NCI-H1417 treated with DMSO at 0.1 percent for 48 hours (cell line): ENCODE measurements at places on chromosomes 11 and 22.

DNA sequence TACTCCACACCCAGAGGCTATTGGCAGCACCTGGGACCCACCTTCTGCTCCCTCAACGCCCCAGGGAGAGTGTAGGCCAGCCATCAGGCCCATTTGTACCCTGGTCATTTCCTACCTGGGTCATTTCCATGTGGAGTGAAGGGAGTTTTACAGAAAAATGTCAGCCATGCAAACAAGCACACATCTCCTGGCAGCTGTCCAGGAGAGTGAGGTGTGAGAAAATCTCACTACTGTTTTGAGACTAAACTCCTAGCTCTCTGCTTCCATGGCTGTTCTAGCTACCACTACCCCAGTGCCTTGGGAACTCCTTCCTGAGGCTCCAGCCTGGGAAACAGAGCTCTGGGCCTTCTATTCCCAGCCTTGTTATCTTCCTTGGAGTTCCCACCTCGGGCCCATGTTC is 2.8 kb upstream of the TMPRSS13 start:
- no peak for DNase-seq

DNA sequence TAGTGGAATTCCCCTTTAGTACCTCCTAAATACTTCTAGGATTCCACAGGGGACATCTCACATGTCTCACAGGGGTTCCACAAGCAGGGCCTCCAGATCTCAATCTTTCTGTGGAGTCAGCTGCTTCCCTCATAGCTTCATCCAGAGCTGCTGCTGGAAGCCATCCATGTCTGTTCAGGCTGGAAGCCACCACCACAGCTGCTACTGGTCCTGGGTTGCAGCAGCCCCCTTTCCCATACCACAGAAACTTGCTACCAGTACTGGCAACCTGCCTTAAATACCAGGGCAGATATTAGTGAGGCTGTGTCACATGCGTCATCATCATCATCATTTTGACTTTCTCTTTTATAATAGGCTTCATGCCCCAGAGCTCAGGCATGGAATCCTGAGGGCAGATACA is 242.7 kb upstream of the NCAM1 start:
- no peak for DNase-seq

GRCh38 chr11:118076754-118077281 is at the start of gene TMPRSS4:
TMPRSS4 (plus strand) TSS chr11:118077078; CDS start chr11:118077303, 225 bp downstream.
- DNase-seq: no peak

DNA sequence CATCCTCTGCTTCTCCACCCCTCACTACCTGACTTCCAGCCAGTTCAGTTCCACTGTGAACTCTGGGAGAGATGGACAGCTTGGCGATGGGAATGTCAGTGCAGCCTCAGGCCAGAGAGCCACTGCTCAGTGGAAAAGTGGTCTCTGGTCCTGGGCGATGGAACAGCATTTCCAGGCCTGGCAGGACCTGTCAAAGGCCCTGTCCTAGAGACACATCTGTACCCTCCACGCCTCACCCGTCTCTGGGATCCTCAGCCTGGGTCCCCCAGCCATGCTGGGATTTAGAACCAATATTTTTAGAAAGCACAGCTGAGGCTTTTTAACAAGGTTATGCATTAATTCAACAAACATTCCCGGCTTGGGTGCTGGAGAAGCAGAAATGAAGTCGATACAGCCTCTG is 165.7 kb downstream of the MN1 start:
- no peak for DNase-seq

DNA sequence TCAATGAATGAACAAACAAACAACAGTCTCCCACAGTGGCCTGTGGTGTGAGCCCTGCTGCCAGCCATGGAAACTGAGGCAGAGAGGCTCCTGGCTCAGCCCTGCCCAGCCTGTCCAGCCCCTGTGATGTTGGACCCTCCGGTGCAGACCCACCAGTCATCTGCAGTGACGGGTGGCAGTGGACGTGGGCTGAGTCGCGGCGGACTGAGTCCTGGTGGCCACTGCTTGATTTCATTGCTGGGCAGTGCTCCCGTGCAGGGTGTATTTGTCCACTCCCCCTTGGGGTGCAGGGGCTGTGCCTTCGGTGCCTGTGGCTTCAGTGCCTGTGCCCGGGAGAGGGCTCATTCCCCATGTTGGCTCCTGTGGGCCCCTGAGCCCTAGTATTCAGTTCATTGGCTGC is 31.9 kb upstream of the MUC5AC start:
- DNase-seq: no peak

- no peak for DNase-seq
Observed at GRCh38 chr11:77813256-77813655, 7.3 kb downstream of the RSF1 start.

DNA sequence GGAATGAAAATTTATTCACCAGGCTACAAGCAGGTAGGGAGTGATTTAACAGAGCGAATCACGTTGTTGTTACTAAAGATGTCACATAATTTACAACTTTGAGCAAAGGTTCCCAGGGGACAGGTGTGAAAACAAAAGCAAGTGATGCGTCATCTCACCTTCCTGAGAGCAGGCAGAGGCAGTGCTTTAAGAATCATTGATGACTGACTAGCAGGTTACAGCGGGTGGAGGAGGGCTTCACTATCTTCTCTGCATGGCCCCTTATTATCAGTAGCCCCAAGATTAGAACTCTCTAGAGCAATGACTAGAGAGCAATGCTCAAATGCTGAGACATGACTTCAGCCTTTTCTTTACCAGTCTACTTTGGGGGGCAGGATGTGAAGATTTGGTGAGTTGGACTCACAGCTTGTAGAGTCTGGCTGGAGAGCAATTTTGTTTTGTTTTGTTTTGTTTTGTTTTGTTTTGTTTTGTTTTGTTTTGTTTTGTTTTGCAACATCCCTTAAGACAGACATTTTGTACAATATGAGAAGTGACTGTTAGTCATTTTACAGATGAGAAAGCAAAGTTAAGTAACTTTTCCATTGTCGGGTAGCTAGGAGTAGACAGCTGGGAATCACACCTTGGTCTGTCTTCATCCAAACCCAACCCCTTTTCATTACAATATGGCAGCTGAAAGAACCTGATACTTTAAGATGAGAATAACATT is 84.8 kb downstream of the SLC1A2 start:
- no peak for DNase-seq

- no peak for DNase-seq
Observed at GRCh38 chr11:75520688-75521087, 5.1 kb downstream of the GDPD5 start.

DNA sequence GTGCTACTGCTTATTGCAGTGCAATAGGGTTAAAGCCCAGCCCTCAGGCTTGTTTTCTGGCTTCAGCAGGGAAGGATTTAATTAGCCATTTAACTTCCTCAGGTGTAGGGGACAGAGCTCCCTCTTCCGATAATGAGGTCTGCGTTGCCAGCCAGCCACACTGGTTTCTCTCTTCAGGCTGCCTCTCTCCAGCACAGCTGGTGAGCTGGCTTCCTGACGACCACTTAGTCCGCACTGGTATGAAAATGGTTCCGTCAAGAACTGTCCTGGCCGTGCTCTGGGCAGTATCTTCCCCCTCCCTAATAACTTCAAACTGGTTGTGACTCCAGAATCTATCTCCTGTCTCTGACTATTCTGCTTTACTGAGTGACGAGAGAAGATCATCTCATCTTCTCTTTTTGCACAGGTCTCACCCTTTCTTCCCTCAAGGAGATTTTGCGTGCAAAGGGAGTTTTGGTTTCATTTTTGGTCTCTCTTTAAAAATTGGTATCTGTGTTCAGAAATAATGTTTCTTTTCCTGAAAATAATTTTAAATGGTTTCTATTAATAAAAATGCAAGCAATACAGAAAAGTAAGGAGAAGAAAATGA is 49.2 kb downstream of the CNTN5 start:
- peak; percentile 76 for DNase-seq

DNA sequence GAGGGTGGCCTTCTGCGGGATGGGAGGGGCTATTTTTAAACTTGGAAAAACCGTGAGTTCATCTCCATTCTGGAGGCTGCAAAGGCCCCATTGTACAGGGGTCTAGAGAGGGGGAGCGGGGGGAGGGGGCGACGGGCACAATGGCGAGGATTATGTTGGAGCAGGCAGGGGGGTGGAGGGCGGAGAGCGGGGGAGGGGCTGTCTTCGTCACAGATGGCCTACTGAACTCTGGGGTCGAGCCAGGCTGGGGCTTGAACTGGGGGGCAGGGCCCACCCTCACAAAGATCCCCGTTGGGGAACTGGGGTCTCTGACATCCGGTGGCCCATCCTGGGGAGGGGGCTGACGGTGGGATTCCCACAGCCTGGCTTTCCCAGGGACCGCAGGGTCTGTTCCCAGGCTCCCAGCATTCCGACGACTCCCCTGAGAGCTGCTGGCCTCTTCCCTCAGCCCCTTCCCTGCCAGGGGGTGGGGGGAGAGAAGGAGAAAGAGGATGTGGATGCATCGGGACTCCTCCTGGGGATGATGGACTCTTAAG is 3.4 kb upstream of the MCAM start:
- DNase-seq: no peak

DNA sequence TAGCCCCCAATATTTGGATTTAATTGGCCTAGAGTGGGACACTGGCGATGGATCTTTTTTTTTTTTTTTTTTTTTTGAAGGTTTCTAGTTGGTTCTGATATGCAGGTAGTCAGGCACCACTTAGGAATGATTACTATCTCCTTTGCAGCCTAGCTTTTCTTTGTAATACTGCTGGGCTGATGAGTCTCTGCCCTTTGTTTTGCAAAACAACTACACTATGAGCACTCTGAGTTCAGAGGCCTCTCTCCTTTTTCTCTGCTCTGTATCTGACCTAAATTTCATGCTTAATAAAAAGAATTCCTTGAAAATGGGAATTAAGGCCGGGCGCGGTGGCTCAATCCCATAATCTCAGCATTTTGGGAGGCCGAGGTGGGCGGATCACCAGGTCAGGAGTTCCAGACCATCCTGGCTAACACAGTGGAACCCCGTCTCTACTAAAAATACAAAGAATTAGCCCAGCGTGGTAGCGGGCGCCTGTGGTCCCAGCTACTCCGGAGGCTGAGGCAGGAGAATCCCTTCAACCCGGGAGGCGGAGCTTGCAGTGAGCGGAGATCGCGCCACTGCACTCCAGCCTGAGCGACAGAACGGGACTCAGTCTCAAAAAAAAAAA is 1312.3 kb downstream of the FAM181B start:
- DNase-seq: no peak

- DNase-seq: no peak
Observed at GRCh38 chr11:130940706-130941105, 24.4 kb upstream of the SNX19 start.

- no peak for DNase-seq
Observed at GRCh38 chr22:27705408-27706080, 96.0 kb downstream of the MN1 start.

GRCh38 chr11:49995565-49995964 is 13.2 kb upstream of the OR4C12 start:
- peak; percentile 17 for DNase-seq

DNA sequence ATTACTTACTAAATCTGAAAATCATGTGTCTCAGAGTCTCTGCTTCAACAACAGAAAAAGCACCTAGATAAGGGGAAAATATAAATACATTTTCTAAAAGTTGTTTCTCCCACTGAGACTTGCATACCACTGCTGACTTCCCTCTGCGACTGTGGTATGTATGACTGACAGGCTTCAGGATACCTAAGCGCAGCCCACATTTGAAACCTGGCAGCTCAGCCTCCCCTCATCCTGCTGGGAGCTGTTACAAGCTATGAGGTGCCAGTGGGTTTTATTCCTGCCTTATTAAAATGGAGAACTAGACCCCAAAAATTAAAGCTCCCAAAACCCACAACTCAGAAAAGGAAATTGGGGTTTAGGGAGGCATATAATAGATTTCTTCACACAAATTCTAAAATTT is 133.6 kb downstream of the RAB38 start:
- DNase-seq: no peak

GRCh38 chr11:126815111-126815510 is 185.5 kb downstream of the KIRREL3 start:
- no peak for DNase-seq
